Hippocampal formation (tissue), 2 donors: ENCODE measurements at places on chromosomes 1 and 21.

- no peak for DNase-seq
Measured at GRCh38 chr1:25028907-25029599, 99.0 kb upstream of the RUNX3 start.

DNA sequence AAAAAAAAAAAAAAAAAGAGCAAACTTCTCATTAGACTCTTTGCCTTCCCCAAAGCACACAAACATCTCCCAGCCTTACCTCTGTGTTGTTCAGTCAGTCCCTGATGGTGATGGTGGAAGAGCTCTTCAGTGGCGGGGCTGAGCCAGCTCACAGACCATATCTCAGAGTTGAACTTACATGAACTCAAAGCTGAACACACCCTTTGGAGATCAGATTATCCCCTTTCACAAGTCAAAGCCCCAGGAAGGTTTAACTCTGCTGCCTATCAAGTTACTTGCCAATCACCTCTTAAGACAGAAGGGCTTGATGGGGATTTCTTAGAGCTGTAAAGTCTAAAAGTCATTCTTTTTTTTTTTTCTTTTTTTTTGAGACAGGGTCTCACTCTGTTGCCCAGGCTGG, 55.2 kb upstream of the L1TD1 start:
- no peak for DNase-seq

DNA sequence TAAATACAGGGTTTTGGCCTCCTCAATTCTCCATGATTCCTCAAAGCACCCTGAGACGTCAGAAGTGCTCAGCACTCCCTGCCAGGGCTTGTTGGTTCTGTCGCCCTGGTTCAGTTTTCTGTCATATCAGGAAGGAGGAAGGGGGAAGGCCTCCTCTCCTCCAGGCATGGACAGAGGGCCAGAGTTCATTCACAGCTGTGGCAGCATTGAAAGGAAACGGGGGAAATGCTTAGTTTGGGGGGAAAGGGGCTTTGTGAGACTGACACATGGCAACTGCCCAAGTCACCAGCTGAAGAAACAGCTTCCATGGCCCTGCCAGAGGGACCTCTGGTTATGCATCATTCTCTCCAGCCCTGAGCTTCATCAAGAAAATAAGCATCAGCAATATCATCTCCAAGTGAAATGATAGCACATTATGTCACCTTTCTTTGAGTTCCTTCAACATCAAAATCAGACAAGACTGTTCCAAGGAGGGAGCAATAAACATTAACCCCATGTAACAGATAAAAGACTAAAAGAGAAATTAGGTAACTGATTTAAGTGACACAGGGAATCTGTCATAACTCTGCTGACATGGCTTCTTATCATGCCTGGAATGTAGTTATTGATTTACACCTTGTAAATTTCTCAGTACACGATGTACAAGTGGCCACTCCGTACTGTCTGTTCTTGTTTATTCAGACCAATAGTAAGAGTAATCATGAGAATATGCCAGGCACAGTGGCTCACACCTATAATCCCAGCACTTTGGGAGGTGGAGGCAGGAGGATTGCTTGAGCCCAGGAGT, 103.2 kb upstream of the SLC25A33 start:
- DNase-seq: no peak

GRCh38 chr1:153355445-153356071, 2.1 kb upstream of the S100A9 start:
- DNase-seq: no peak

- DNase-seq: no peak
Measured at GRCh38 chr1:178870944-178871343, at the start of gene ANGPTL1. ANGPTL1 (minus strand) TSS chr1:178871077; CDS start chr1:178865776, 5,301 bp downstream.

GRCh38 chr21:36125512-36126207, 9.2 kb upstream of the CBR3 start:
- no peak for DNase-seq
